ENCODE measurements at places on chromosomes 5 and 9.
A peak's percentile ranks its signal among the peaks of the same experiment; 100 is the strongest.

GRCh38 chr5:154697371-154697770 lies 57.8 kb upstream of the LARP1 start:
- no peak for DNase-seq

DNA sequence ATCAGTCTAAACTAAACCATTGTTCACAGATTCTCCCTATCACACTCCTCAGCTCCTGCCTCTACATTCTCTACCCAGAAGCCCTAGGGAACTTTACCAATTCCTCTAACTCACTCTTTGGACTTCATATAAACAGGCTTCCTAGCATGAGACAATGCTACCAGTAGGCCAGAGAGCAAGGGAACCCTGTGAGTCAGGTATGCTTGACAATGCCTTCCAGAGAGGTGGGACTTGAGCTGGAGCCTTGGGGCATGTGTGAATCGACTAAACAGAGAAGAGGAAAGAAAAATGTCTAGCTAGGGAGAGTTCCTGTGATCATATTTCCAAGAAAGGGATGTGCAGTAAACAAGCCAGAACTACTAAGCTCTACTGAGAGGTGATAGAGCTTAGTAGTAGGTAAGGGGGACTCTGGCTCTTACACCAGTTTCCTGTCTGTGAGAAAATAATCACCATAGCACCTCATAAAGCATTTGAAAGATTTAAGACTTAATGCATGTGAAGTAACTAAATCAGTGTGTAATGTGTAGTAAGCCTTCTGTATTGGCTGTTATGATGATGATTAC lies 6.4 kb upstream of the RFK start:
- no peak for DNase-seq

- peak; percentile 63 for DNase-seq
Observed at GRCh38 chr5:115810761-115811160, 5.7 kb downstream of the CDO1 start.

DNA sequence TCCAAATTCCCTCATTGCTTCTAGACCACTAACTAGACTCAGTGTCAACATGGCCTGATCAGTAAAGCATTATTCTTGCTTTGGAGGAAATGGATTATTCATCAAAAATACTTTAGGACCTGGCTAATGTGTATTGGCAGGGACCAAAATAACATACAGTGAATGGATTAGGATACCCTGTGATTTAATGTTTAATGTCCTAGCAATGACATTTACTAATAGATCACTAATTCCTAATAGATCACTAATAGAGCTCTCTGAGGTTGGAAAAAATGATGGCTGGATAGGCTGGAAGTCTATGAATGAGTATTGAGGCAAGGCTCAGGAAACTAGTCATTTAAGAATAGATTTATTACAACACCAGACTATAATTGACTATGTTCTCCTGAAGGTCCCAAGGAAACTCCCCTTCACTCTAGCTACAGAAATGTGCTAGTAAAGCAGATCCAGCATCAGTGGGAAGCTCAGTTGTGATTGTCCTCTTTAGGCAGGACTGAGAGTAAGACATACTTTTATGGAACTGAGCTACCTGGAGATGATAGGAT lies 46.1 kb upstream of the CHSY3 start:
- DNase-seq: no peak

Measured in astrocyte of the cerebellum (primary cell).